ENCODE measurements at places on chromosomes 11 and 22.

DNA sequence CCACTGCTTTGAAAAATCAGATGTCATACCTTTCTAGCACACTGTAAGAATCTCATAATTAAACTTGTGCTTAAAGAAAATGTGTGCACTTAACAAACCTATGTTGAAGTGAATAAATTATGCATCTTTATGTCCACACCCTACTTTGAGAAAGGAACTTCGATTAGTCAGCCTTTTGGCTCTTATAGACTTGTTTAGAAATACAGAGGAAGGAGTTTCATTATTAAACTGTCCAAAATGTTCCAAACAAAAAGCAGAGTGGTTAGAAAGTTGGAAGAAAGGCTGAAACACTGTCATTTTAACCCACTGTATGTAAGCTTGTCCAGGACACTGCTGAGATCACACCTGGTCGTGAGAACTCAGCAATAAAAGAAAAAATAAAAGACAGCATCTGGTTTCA lies 863.2 kb upstream of the CHORDC1 start:
- peak; percentile 30 for DNase-seq

GRCh38 chr11:82832983-82833382 lies 67.2 kb downstream of the PRCP start:
- DNase-seq: no peak

DNA sequence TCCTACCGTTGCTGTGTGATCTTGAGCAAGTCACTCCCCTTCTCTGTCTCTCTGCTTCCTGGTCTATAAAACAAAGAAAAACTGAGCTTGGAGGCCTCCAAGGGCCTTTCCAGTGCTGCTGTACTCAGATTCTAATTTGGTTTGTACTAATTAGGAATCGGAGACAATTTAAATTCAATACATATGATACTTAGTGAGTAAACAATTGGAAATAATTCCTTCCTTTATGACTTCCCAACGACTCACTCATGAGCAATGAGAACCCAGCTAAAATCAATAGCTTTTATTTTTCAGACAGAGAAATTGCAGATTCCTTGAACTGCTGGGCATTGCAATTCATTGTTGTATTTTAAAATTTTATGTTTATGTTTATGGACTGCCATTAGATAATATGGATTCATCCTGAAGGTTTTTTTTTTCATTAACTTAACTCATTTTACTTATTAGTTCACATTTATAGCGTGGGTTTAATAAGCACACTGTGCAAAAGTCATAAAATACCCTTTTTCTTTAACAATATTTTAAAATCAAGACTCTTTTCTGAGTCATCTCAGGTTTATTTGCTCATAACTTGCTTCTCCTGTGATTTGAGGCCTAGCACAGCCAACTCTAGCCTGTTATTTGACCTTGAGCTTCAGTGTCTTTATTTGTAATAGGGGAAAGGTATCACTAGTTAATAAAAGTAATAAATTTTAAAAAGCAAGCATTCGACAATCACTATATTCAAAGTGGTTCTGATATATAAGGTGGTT lies 95.8 kb downstream of the TP53I11 start:
- no peak for DNase-seq

- no peak for DNase-seq
Observed at GRCh38 chr22:20003304-20003703, 13.3 kb downstream of the ARVCF start.

- DNase-seq: no peak
Observed at GRCh38 chr22:23718371-23719165, 27.8 kb downstream of the RGL4 start.

DNA sequence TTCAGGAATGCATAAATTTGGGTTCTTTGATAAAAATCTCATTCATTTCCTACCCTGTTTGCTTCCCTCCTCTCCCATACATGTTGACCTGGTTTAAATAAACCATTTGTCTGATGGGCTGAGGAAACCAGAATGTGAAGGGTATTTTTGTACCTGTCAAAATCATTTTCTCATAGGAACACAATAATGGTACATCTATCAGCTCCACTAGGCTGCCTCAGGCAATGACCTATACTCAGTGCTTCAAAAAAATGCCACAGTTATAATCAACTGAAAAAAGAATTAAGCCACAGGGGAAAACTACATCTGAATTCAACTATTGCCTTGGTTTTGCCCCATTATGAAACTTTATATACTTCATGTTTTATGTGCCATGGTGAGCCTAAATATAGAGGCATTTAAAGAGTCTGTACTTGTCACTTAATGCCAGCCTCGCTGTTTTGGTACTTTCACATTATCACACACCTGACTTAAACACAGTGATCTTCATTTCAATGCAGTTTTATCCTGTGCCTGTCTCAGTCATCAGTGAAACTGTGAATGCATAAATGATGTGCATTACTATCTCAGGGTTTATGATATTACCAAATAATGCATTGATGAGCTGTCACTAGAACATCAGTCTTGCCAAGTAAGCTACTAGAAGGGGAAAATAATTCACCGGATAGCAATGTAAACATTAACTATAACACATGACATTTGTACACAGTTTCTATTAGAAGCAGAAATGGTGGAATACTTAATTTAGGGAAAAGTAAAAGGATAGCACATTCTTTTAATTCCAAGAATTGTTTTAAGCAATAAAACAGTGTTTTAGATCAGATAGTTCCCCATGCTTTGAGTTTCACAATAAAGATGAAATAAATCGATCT lies 92.7 kb downstream of the MSANTD4 start:
- DNase-seq: no peak

- DNase-seq: no peak
Observed at GRCh38 chr11:91664521-91664920, 560.1 kb upstream of the FAT3 start.

- no peak for DNase-seq
Observed at GRCh38 chr22:26766510-26767350, 109.3 kb downstream of the MIAT start.

- no peak for DNase-seq
Observed at GRCh38 chr11:116188350-116188749, 584.4 kb downstream of the BUD13 start.

- no peak for DNase-seq
Observed at GRCh38 chr11:117518455-117518854, 190.8 kb downstream of the CEP164 start.

GRCh38 chr11:43234881-43235280 lies 76.9 kb upstream of the API5 start:
- DNase-seq: no peak

DNA sequence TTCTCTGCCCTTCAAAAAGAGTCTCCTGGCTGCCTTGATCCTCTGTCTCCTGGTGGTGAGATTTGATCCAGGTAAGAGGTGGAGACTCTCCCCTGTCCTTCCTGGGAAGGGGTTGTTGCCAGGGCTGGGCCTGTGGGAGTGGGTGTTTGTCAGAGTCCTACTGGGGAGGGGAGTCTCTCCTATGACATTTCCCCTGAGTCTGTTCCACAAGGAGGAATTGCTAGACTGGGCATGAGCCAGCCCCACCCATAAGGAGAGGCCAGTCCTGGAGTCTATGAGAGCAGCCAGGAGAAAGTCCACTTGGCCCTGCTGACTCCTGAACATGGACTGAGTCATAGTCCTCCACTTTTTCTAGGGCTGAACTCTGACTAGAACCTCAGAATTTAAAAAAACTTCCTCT lies 7.4 kb downstream of the PEX26 start:
- DNase-seq: no peak

DNA sequence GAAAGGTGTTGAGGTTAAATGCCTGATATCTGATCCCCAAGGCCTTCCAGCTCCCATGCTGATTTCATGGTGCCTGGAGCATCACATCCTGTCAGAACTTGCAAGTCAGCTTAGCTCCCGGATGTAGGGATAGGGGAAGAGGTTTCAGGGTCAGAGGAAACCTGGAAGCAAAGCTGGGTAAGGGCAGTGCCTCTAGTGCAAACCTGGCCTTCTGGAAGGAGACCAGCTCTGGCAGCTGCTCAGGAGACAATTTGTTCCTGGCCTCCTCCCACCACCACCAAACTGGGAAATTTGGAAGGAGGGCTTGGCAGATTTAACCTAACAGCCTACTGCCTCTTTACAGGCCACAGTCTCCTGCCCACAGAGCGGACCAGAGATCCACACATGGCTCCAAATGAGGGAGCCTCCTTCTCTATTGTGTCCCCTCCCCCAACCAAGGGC lies 9.2 kb upstream of the TSKU start:
- DNase-seq: no peak

Data from fibroblast of villous mesenchyme (primary cell).